Body of pancreas (tissue), 4 donors: ENCODE measurements at places on chromosomes 13 and 19. TPM values are rescaled to one million over a fixed set of nuclear protein-coding genes. Genes with fewer than 3 reads are reported as not detected.
A peak's percentile ranks its signal among the peaks of the same experiment; 100 is the strongest.

GRCh38 chr19:33217881-33218280 lies 7.8 kb downstream of the SLC7A10 start:
- H3K4me3 ChIP-seq = no peak overlapping the region
- no peak overlapping the region for H3K27ac ChIP-seq
- H3K36me3 ChIP-seq = no peaks in the 10 kb centered on the region
- no peak for DNase-seq
- H3K4me1 ChIP-seq = peaks cover 4% of the 10 kb centered on the region

DNA sequence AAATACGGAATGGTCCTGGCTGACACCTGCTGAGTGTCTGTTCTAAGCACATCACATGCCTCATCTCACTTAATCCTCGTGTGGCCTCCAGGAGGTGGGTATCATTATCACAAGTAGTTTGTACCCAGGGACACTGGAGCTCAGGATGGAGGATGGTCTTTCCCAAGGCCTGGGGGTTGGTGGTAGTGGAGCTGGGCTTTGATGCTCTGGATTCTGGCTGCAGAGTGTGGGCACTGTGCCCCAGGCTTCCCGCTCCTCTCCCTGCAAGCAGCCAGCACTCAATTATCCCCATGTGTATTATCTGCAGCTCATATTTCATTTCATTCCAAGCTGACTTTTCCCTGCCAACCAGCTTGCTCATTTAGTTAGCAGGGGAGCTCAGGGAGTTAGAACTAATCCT lies 52.1 kb downstream of the SIAH3 start:
- DNase-seq = no peak
- no peaks in the 10 kb centered on the region for H3K4me1 ChIP-seq
- H3K36me3 ChIP-seq = no peaks in the 10 kb centered on the region
- no peak overlapping the region for H3K4me3 ChIP-seq
- no peaks in the 10 kb centered on the region for H3K27me3 ChIP-seq

- DNase-seq = no peak
- no peaks in the 10 kb centered on the region for H3K4me1 ChIP-seq
- no peak overlapping the region for H3K4me3 ChIP-seq
- H3K27me3 ChIP-seq = no peaks in the 10 kb centered on the region
- H3K27ac ChIP-seq = no peak overlapping the region
- H3K36me3 ChIP-seq = no peaks in the 10 kb centered on the region
Observed at GRCh38 chr13:51976890-51977289, 34.4 kb downstream of the ATP7B start.

DNA sequence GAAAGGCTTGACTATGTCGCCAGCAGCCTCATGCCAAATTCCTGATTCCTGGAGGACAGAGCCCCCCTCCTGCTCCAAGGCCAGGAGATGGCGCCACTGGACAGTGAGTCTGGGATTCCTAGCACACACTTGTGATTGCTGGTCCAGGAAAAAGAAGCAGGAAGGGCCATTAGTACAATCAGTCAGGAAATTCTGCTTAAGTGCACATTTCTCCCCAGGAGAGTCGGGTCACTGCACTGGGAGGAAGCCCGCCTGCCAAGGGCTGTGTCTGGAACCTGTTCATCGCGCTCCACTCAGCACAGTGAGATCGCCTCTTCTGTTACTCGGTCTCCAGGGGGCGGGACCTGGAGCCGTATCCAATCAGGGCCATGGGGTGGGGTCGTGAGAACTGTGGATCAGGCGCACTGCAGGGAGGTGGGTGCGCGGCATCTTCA lies 65.1 kb downstream of the ZNF823 start:
- no peak overlapping the region for H3K4me3 ChIP-seq
- DNase-seq = peak; percentile 71
- H3K27me3 ChIP-seq = no peaks in the 10 kb centered on the region
- peaks cover 12% of the 10 kb centered on the region for H3K4me1 ChIP-seq

GRCh38 chr13:100597253-100597652 lies 8.7 kb upstream of the GGACT start:
- H3K4me3 ChIP-seq = no peak overlapping the region
- no peaks in the 10 kb centered on the region for H3K36me3 ChIP-seq
- DNase-seq = no peak
- H3K4me1 ChIP-seq = no peaks in the 10 kb centered on the region
- H3K27ac ChIP-seq = no peak overlapping the region
- H3K27me3 ChIP-seq = no peaks in the 10 kb centered on the region

GRCh38 chr19:5958074-5958850 lies 19.7 kb downstream of the RANBP3 start:
- H3K27me3 ChIP-seq = no peaks in the 10 kb centered on the region
- H3K4me3 ChIP-seq = no peak overlapping the region
- peak overlapping the region; percentile 17 for H3K27ac ChIP-seq
- peaks cover 97% of the 10 kb centered on the region for H3K4me1 ChIP-seq
- no peak for DNase-seq

DNA sequence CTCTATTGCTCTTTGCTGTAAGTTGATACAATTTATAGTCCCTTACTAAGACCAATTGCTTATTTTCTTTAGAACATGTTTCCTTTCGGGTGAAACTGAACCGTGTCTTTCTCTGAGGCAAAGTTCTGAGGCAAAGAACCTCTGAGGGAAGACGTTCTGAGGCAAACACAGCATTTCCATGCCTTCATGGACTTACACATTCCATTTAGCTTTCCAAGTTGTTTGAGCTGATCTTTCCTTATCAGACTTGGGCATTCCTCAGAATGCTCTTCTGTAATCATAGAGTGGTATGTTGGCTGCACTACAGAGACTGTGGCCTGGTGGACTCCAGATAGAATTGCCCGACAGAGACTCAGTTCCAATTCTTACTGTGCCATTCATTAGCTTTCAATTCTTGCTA lies 579.1 kb downstream of the KCTD12 start:
- DNase-seq = no peak
- no peaks in the 10 kb centered on the region for H3K27me3 ChIP-seq
- no peak overlapping the region for H3K4me3 ChIP-seq
- no peak overlapping the region for H3K27ac ChIP-seq
- no peaks in the 10 kb centered on the region for H3K36me3 ChIP-seq

DNA sequence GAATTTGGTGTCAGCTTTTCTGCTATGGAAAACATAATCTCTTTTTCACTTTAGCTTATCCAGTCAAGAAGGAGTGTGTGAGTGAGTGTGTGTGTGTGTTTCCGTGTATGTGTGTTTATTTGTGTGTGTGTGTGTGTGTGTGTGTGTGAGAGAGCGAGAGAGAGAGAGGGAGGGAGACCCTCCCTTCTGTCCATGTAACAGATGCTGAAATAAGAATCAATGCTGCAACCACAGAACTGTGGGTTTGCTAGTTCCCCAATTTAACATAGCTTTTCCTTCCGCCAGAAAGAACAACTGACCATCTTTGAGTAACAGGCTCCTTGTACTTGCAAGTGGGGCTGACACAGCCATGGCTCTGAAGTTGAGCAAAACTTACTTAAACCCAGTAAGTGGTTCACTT lies 5.2 kb downstream of the LCP1 start:
- H3K4me1 ChIP-seq = no peaks in the 10 kb centered on the region
- H3K36me3 ChIP-seq = no peaks in the 10 kb centered on the region
- H3K27ac ChIP-seq = no peak overlapping the region
- H3K4me3 ChIP-seq = no peak overlapping the region
- no peak for DNase-seq

Gene SLC8A2
- total RNA-seq = 31.6 TPM

Gene OVOL3
- total RNA-seq = not detected

Gene ZNF566
- 9.9 TPM for total RNA-seq

Gene FXYD3
- 51.6 TPM for total RNA-seq

Gene ZNF443
- total RNA-seq = 3.6 TPM
